LHCN-M2 (cell line): ENCODE measurements at places on chromosomes 5 and 9. TPM values are rescaled to one million over a fixed set of nuclear protein-coding genes. Genes with fewer than 3 reads are reported as not detected.

DNA sequence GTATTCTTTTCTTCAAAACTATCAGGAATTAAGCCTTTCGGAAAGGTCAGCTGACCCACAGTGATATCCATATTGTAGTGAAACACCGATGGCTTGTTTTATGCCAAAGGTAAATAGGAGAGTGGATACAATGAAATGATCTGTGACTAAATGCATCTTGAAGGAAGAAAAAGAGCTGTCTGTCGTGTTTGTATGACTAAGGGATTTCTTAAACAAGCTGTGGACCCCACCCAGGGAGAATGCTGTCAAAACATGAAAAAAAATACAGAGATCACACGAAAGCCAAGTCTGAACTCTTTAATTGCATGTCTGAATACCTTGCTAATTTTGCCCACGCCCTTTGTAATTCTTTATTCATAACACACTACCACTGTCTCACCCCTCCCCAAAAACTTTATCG lies 286.4 kb upstream of the WWC1 start:
- DNase-seq: no peak

Gene NR4A3
- total RNA-seq: 0.06 and 0.19 TPM in 2 replicates

DNA sequence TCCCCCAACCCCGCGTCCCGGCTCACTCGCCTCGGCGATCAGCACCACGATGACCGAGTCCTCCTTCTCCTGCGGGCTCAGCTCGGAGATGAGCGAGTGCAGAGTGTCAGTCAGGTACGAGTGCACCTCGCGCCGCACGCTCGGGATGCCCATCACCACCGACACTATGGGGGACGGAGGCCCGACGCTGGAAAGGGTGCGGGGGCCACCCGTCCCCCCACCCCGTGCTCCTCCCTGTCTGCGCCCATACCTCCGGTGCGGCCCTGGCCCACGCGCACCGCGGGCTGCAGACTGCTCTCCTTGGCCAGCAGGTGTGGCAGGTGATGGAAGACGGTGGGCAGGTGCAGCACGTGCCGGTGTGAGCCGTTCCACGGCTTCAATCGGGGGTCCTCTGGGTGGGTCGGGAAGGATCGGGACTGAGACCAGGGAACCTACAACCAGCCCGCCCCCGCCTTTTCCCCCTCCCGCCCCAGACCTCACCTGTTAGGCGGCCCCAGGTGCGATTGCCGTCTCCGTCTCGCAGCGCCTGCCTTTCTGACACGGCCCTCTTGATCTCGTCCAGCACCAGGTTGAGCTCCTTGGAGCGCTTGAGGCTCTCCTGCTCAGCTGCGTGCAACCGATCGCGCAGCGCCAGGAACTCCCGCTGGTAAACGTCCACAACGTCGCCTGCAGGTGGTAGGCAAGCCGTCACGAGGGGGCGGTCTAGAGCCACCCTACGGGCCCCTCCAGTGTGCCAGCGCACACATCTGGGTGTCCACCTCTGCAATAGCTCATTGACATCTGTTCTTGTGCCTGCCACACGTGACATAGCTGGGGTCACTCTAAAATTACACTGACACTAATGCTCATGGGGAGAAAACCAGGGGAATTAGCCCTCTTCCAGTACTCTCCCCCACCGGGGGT lies 5.1 kb downstream of the MGAT4B start:
- DNase-seq: no peak

GRCh38 chr9:120750421-120750820 lies 36.2 kb upstream of the MEGF9 start:
- no peak for DNase-seq

DNA sequence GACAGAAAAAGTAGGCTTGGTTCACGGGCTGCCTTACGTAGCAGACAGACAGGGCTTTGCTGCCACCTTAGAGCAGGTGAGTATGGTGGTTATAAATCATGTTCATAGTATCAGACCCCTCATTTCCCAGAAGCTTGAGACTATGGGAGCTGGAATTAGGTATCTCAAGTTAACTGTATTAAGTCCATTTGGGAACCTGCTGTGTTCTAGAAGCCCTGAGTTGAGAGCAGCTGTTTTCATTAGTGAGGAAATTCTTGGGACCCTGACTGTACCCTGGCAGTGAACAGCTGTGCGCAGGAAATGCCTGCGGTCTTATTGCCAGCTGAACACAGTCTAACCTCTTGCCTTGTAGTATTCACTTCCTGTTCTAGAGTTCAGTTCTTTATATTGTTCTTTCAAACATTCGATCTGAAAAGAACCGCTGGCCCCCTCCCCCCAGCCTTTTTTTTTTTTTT lies 29.8 kb downstream of the UGCG start:
- DNase-seq: peak; percentile 100

Gene PCDHB5
- 0.63 and 1.1 TPM in 2 replicates for total RNA-seq

Gene SLC6A19
- total RNA-seq: not detected in 2 replicates

DNA sequence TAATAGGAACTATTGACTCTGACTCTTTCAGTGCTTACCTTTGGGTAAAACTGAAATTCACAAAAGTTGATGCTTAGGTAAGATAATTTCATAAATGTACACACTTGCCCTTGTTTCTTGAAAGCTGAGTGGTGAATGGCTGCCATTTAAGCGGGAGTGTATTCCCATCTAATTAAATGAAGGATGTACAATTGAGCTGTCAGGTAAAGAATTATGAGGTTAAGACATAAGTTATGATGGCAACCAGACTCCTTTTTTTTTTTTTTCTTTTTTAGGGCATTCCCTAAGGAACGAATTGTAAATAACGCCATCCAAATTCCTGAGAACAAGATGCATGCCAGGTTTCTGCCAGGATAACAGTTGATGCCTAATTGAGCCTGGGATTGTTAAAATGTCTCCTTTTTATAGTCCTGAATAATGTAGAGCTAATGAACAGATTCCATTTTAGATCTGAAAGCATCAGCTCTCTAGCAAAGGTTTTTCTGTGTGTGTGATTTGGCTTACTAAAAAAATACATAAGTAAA lies 199.7 kb downstream of the ISL1 start:
- no peak for DNase-seq

DNA sequence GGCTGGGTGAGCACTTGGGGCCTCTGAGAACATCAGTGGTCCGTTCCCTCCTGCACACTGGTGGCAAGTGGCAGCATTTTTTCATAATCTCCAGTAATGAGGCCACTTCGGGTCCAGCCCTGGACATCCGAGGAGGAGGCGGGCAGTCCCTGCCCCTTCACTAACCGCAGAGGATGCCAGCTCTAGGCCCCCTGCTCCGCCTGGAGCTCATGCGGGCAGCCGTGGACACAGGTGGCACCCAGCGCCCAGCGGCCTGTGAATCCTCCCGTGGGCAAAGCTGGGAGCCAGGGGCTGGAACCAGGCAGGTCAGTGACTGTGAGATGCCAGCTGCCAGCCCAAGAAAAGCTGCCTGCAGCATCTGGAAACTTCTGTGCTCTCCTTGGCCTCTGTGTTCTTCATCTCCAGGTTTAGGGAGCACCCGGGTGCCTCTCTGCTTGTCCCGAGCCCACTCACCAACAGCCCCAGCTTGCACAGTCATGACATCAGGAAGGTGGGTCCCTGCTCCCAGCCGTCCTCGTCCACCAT lies 92.4 kb downstream of the KCNT1 start:
- DNase-seq: no peak

DNA sequence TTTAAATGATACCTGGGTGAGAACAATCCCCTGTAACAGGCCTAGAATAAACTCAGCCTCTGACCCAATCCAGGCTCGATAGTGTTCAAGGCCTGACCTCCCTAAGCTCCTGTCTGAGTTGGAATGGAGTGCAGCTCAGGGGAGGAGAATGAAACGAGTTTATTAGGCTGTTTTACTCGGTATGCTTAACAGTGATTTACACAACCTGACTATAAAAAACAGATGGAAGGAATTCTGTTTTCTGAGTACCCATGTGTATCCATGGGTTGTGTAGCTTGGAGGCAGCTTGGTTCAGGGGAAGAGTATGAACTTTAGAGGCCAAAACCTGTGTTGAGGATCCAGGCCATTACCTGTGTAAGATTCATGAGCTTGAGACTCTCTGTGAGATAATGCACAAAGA lies 67.8 kb downstream of the PCSK5 start:
- no peak for DNase-seq

Gene RLN2
- not detected in 2 replicates for total RNA-seq
